ENCODE measurements at places on chromosomes 5 and 9.

GRCh38 chr5:6090079-6090654 lies 288.2 kb downstream of the MED10 start:
- DNase-seq, result no peak

DNA sequence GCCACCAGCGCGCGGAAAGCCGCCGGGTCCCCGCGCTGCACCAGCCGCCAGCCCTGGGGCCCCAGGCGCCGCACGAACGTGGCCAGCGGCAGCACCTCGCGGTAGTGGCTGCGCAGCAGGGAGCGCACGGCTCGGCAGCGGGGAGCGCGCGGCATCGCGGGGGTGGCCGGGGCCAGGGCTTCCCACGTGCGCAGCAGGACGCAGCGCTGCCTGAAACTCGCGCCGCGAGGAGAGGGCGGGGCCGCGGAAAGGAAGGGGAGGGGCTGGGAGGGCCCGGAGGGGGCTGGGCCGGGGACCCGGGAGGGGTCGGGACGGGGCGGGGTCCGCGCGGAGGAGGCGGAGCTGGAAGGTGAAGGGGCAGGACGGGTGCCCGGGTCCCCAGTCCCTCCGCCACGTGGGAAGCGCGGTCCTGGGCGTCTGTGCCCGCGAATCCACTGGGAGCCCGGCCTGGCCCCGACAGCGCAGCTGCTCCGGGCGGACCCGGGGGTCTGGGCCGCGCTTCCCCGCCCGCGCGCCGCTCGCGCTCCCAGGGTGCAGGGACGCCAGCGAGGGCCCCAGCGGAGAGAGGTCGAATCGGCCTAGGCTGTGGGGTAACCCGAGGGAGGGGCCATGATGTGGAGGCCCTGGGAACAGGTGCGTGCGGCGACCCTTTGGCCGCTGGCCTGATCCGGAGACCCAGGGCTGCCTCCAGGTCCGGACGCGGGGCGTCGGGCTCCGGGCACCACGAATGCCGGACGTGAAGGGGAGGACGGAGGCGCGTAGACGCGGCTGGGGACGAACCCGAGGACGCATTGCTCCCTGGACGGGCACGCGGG lies at the start of gene TERT:
TERT (minus strand) TSS at position 234 of the 815 bp plus-strand sequence; CDS start at position 155, 79 bp downstream.
- DNase-seq, result peak; percentile 85

GRCh38 chr5:149298842-149299404 lies 27.3 kb downstream of the AFAP1L1 start:
- no peak for DNase-seq

DNA sequence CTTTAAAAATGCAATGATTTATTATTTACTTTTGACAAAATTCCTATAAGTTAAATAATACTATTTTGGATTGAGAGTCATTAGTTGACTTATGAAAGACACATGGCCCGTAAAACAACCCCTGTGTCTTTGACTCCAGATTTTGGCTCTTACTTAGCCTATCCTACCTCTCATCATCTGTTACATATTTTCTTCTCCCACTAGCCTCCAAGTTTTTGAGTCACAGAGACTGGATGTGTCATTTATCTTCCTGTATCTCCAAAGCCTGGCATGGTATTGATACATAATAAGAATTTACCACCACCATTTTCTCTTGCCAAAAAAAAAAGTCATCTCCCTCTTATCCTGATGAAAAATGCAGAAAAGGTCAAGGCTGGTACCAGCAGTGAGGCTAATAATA lies 99.9 kb downstream of the GABRB2 start:
- DNase-seq, result no peak

DNA sequence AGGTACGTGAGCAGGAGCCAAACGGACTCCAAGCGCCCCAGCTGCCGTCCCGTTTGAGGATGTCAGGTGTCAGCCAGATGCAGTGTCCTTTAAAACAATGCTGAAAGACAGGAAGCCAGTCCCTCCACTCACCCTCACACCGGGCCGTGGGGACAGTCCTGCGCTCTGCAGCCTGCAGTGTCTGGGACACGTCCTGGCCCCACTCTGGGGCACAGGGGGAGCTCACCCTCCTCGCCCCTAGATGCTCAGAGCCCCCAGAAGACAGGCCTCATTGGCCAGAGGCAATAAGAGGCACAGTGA lies 79.7 kb downstream of the ZNF354C start:
- DNase-seq, result no peak
